ENCODE measurements at places on chromosomes 16 and 17. TPM values are rescaled to one million over a fixed set of nuclear protein-coding genes. Genes with fewer than 3 reads are reported as not detected.

Gene ZNF768
- total RNA-seq = 58.7 TPM

Gene TBX6
- 1.7 TPM for total RNA-seq

Gene CLEC18C
- total RNA-seq = not detected

GRCh38 chr16:4097826-4098240 is 18.4 kb downstream of the ADCY9 start:
- H3K27me3 ChIP-seq = no peaks in the 10 kb centered on the region
- DNase-seq = no peak
- H3K27ac ChIP-seq = peak overlapping the region; percentile 0
- H3K4me1 ChIP-seq = peaks cover 27% of the 10 kb centered on the region
- no peak overlapping the region for H3K4me3 ChIP-seq

DNA sequence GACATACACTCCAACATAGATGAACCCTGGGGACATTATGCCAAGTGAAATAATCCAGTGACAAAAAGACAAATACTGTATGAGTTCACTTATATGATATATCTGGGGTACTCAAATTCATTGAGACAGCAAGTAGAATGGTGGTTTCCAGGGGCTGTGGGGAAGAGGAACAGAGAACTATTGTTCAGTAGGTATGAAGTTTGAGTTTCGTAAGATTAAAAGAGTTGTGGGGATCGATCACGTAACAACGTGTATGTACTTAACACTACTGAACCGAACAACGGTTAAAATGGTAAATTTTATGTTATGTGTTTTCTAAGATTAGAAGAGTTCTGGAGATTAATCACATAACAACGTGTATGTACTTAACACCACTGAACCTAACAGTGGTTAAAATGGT is 100.8 kb downstream of the HS3ST3A1 start:
- no peaks in the 10 kb centered on the region for H3K4me1 ChIP-seq
- no peak overlapping the region for H3K4me3 ChIP-seq
- H3K27me3 ChIP-seq = no peaks in the 10 kb centered on the region
- no peaks in the 10 kb centered on the region for H3K36me3 ChIP-seq
- no peak for DNase-seq
- no peak overlapping the region for H3K27ac ChIP-seq

- H3K27ac ChIP-seq = no peak overlapping the region
- no peaks in the 10 kb centered on the region for H3K36me3 ChIP-seq
- no peak overlapping the region for H3K4me3 ChIP-seq
- DNase-seq = no peak
- no peaks in the 10 kb centered on the region for H3K27me3 ChIP-seq
- H3K4me1 ChIP-seq = peaks cover 32% of the 10 kb centered on the region
These were observed 141.2 kb downstream of the CMIP start for GRCh38 chr16:81585785-81586184.

DNA sequence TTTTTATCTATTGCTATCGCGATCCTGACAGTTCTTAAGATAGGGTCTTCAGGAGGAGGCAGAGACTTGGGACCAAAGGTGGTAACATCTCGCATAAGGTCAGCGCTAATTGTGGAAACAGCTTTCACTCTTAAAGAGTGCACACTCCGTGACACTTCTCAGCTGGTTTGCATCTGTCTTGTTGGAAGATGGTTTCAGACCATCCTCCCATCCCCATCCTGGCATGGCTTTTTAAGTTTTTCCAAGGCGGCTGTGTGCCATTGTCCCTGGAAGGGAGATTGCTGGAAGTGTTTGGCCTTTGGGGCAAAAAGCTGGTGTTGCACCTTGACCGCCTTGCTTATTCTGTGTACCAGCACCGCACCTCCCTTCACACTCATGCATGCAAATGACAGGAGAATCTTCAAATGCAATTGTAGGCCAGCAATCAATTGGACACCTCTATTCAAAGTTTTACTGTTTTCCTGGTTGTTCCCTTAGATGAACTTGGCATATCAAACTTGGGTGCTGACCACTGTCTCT is 1.5 kb downstream of the SOCS7 start:
- no peaks in the 10 kb centered on the region for H3K36me3 ChIP-seq
- no peak overlapping the region for H3K27ac ChIP-seq
- no peak for DNase-seq
- H3K4me1 ChIP-seq = peaks cover 23% of the 10 kb centered on the region

GRCh38 chr16:49049191-49049590 is 232.4 kb downstream of the CBLN1 start:
- H3K4me1 ChIP-seq = no peaks in the 10 kb centered on the region
- H3K36me3 ChIP-seq = no peaks in the 10 kb centered on the region
- no peak overlapping the region for H3K4me3 ChIP-seq
- H3K27me3 ChIP-seq = no peaks in the 10 kb centered on the region
- no peak overlapping the region for H3K27ac ChIP-seq

DNA sequence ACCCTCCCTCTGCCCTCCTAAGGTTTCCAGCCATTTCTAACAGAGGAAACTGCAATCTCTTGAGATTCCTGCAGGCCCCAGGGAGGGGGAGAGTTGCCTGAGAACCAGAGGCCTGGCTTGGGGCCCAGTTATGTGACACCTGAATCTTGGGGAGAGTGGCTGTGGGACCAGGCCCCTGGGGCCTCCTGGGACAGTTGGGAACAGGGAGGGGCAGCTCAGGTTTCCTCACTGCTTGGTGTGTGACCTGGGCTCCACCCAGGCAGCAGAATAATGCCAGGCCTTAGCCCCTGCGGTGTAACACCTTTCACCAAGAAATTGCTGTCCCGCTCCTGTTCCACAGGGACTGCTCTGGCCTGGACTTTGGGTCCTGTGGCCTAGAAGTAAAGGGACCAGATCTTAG is 44.3 kb upstream of the CRHR1 start:
- no peak overlapping the region for H3K4me3 ChIP-seq
- H3K4me1 ChIP-seq = peaks cover 4% of the 10 kb centered on the region
- peak; percentile 90 for DNase-seq
- H3K36me3 ChIP-seq = no peaks in the 10 kb centered on the region

DNA sequence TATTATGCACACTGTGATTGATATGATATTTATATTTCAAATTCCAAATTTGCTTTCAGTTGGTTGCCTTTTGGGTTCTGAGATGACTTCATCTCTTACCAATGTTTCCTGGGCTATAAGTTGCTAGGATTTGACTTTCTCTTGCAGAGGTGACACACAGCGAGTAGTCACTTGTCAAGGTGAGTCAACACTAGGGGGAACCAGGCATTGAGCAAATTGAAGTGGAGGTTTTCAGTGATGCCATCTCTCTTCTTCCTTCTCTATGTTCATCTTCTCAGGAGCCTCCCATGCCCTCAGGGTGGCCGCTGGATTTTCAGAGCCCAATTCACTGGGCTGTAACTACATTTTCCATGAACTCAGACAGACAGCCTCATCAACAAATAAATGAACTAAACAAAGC is 6.0 kb upstream of the CPD start:
- H3K36me3 ChIP-seq = no peaks in the 10 kb centered on the region
- H3K27ac ChIP-seq = no peak overlapping the region
- no peaks in the 10 kb centered on the region for H3K27me3 ChIP-seq
- H3K4me3 ChIP-seq = no peak overlapping the region
- H3K4me1 ChIP-seq = peaks cover 19% of the 10 kb centered on the region
- DNase-seq = no peak

- no peak for DNase-seq
- H3K4me1 ChIP-seq = peaks cover 36% of the 10 kb centered on the region
- peak overlapping the region; percentile 96 for H3K4me3 ChIP-seq
- H3K27me3 ChIP-seq = no peaks in the 10 kb centered on the region
- no peaks in the 10 kb centered on the region for H3K36me3 ChIP-seq
These were observed 593 bp downstream of the GFER start for GRCh38 chr16:1984347-1985225.

DNA sequence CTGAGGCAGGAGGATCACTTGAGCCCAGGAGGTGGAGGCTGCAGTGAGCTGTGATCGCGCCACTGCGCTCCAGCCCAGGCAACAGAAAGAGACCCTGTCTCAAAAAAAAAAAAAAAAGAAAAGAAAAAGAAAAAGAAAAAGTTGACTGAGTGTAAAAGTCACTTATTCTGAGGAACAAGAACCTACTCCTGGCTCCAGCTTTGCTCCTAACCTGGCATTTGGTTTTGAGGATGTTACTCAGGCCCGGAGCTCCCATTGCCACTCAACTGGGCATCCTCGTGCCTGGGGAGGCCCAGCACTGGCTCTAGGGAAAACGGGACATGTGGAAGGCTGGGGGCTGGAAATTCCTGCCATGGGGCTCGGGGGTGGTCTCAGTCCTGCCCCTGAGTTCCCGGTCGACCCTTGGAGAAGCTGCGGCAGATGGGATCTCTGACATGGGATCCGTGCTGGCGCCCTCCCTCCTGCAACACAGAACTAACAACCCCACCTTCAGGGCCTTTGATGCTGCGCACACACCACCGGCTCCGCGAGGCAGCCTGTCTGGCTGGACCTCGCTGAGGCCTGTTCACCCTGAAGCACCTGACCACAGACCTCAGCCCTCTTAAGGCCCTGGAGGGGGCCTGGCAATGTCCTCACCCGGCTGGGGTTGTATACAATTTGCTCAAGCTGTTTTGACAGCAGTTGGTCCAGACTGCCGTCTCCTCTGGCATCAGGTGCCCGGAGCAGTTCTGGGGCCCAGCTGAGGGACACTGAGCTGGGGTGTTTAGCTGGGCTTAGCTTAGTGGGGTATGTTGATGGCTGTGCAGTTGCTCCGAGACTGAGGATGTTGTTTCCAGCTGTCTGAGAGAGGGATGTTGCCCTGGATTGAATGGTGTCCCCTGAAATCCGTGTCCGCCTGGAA is 12.3 kb downstream of the CD7 start:
- no peak for DNase-seq
- H3K27me3 ChIP-seq = no peaks in the 10 kb centered on the region
- H3K27ac ChIP-seq = no peak overlapping the region
- no peak overlapping the region for H3K4me3 ChIP-seq
- peaks cover 7% of the 10 kb centered on the region for H3K4me1 ChIP-seq

All from upper lobe of left lung (tissue), 6 donors.